ENCODE measurements at places on chromosomes 7 and 10.
A peak's percentile ranks its signal among the peaks of the same experiment; 100 is the strongest.

DNA sequence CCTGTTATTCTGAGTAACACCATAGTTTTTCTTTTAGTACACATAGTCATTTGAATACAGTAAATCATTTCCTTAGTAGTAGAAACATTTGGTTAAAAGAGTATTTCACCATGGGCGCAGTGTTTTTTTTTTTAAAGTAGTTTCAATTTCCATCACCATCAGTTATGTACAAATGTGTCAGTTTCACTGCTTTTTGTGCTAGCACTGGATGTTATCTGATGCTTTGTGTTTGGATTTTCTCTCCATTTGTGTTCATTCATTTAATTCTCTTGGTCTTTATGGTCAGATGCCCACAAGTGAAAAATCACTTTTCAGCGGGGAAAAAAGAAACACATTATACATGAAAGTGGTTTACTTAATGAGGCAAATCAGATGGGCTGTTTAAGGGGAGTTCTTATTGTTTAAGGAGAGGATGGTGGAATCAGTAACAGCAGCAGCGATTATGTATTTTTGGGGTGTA, 16.0 kb upstream of the HK1 start:
- DNase-seq: no peak

GRCh38 chr10:132939957-132940790, 2.2 kb downstream of the CFAP46 start:
- DNase-seq: no peak

DNA sequence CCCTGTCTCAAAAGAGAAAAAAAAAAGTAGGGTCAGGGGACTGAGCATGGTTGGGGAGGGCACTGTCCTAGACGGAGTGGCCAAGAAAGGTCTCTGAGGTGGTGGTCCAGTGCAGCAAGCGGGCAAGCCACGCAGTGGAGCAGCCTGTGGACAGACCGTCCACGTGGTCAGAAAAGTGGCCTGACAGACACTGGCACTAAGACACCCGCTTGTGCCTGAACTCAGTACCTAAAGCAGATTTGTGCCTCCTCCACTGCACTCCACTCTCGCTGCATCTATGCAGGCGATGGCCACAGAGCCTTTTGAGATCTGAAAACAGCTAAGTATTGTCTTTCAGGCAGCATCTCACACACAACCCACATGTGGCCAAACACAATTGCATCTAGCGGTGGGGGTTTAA, 8.8 kb downstream of the ASB10 start:
- DNase-seq: no peak

GRCh38 chr7:115300231-115300870, 378.5 kb downstream of the MDFIC start:
- no peak for DNase-seq

DNA sequence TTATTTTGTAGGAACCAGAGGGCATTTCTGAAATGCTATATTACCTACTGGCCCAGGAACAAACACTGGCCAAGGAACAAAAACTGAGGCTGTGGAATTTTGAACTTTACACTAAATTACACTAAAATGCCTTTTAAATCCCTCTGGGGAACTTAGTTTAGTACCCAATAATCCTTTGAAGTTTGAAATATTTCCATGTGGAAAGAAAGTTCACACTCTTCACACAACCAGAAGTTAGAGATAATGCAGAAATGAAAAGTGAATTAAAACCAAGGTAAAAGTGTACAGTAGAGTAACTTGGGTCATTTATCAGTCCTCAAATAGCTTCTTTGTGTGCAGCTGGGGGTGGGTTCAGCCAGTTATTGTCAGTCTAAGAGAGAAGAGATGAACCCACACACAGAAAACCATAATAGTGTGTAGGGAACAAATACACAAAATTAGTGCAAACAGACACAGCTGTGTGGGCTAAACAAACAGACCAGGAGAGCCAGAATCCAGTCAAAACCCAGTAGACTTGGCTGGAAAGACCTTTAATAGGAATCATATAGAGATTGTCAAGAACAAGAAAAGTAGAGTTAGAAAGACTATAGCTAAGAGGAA, 46.5 kb upstream of the DGKI start:
- no peak for DNase-seq

- no peak for DNase-seq
Observed at GRCh38 chr10:114881901-114882300, 56.1 kb upstream of the TRUB1 start.

DNA sequence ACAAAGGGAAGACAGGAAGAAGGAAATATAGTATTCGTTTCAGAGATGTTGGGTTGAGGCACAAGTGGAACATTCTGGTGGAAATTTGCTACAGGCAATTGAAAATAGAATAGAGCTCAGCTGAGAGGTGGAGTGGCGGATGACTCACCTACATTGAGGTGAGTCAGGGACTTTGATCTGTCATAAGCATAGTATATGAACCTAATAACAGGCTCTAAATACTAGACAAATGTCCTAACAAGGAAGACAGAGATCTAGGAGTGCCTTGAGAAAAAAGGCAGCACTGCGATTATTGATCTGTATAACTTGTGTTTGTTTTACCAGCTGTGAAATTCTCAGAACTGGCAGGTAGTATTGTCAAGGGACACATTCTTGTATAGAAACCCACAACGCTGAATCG, 907 bp upstream of the IFRD1 start:
- peak; percentile 20 for DNase-seq

GRCh38 chr10:93940881-93941280, 47.1 kb downstream of the SLC35G1 start:
- DNase-seq: no peak

DNA sequence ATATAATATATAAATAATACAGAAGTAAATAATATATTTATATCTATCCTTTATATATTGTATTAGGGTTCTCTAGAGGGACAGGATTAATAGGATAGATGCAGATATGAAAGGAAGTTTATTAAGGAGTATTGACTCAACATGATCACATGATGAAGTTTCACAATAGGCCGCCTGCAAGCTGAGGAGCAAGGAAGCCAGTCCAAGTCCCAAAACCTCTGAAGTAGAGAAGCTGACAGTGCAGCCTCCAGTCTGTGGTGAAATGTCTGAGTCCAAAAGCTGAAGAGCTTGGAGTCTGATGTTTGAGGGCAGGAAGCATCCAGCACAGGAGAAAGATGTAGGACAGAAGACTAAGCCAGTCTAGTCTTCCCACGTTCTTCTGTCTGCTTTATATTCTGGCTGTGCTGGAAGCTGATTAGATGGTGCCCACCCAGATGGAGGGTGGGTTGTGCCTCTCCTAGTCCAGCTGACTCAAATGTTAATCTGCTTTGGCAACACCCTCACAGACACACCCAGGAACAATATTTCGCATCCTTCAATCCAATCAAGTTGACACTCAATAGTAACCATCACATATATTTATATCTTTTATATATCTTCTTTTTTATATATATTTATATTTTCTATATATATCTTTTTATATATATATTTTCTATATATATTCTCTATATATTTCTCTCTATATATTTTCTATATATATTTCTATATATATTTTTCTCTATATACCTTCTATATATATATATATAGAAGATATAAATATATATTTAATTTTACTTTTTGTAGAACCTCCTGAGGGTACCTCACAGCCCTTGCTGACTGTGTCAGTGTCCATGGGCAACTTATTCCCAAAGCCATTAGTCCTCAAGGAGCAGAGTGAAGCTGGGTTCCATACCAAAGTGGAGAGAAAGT, 24.6 kb upstream of the AKR1B10 start:
- DNase-seq: no peak

GRCh38 chr7:76514926-76515771, 4.8 kb downstream of the UPK3B start:
- no peak for DNase-seq

- DNase-seq: no peak
Observed at GRCh38 chr7:107501593-107501992, 31.7 kb downstream of the GPR22 start.

DNA sequence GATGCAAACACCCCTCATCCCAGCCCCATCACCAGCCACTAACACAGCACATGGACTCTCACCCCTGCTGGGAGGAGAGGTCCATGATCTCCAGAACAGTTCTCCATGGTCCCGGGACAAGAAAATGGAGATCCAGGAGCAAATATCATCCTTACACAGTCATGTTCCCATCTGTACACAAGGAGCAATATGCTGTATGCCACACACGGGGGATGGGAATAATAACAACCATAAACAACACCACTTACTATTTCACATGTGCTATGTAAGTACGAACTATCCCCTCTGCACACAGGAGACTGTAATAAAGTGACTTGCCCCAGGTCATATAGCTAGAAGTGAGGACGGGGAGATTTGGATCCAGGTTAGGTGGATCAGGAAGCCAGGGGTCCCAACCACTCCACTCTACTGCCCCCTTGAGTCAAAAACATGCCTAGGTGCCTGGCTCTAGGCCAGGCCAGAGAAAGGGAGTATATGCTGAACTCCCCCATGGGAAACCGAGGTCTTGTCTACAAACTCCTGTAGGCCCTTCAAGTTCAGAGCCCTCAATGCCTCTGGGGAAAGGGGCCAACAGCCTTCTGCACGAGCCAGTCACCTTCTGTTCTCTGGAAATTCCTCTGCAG, 34.1 kb downstream of the LRRC20 start:
- peak; percentile 1 for DNase-seq

DNA sequence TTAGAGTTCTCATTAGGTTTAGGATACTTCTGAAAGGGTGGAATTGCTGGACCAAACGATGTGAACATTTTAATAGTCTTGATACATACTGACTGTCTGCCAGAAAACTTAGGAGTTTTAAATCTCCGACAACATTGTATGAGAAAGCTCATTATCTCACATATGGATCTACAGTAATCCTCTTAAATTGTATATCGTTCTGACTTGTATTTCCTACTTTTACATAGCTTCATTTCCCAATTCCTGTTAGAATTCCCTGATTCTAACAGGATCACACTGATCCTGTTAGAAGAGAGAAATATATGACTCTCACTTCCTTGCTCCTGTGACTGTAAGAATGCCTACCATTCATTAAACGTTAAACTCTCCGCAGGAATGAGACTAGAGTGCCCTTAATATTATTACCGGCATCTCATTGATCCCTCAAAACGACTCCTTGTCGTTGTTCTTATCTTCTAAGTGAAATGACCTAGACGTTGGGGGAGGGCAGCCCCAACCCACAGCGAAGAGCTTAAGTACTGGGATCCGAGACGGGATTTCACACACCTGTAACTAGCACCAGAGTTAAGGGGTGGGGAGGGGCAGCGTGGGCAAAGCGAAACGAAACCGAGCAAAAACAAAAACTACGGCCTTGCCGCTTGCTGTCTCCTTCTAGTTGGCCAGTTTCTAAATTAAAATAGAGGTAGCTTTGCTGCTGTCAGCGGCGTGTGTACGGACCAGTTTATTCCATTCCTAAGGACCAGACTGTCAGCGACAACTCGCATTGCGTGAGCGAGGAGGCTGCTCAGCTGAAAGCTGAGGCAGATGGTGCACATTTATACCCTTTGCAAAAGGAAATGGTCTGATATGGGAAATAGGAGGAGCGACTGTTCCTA, 678 bp upstream of the TMEM106B start:
- peak; percentile 46 for DNase-seq

- no peak for DNase-seq
Observed at GRCh38 chr10:48517911-48518811, 86.7 kb downstream of the ARHGAP22 start.

DNA sequence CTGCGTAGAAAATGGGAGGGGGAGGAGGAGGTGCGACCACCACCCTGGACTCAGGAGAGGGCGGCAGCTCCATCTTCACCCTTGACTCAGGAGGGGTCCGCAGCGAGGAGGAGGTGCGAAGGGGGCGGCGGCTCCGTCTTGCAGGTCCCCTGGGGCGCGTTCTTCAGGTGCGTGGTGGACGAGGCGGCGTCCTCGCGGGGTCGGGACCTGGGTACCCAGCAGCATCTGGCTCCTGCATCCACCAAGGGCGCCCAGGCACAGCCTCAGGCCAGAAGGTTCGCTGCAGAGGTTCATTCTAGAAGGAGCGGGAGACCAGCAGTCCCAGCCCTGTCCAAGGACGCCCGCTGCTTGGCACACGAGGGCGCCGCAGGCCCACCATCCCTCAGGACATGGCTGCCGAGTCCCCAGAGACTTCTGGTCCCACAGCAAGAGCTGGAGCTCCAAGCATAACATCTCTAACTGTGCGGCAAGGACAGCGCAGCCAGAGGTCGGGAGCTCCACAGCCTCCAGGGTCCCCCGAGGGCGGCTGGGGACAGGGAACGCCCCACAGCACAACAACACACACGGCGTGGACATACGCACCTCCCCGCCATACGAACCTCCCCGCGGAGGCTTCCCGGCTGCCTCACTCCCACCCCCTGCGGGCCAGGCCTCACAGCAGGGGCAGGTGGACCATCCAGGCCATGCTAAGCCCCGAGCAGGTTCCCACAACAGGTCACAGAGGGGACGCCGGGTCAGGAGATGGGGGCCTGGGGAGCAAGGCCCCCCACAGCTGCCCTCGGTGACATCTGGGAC, 16.8 kb upstream of the DPYSL4 start:
- DNase-seq: no peak

- peak; percentile 26 for DNase-seq
Observed at GRCh38 chr7:3336042-3336665, 35.1 kb downstream of the SDK1 start.

DNA sequence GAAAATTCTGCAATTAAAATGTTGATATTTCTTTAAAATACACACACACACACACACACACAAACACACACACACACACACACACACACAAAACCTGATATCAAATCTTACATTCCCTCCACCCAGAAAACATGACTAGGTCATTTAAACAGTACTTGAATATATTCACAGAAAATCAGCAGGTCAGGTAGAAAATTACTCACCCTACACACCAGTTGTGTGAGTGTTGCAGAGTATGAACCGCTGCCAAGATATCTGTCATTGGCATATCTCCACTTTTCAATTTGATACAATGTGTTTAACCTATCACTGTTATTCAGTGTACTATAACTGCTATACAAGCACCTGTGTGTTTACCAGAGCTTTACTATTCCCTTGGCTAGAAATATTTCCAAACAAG, 283.6 kb upstream of the LRRTM3 start:
- DNase-seq: no peak

GRCh38 chr7:89002981-89003956, 207.7 kb upstream of the TEX47 start:
- DNase-seq: no peak

GRCh38 chr10:62079885-62080559, 178.5 kb downstream of the ARID5B start:
- DNase-seq: no peak

- DNase-seq: no peak
Observed at GRCh38 chr7:132516042-132516840, 60.0 kb downstream of the PLXNA4 start.

DNA sequence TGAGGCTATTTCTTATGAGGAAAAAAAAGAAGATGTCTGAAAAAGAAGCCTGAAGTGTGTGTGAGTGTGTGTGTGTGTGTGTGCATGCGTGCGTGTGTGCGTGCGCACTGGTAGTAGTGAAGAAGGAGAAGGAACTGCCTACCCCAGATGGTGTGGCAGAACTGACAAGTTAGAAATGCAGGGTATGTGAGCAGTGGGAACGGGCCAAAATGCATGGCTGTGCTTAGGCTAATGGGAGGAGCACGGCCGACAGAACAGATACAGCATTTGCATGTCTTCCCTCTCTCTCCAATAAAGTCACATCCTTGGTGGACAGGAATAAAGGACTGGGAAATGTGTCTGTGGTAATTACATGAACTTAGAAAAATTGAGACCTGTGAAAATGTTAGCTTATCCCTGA, 94.3 kb downstream of the IDE start:
- no peak for DNase-seq

GRCh38 chr7:43791665-43792064, 33.2 kb downstream of the BLVRA start:
- no peak for DNase-seq

All from NCI-H524 (cell line).